ENCODE measurements at places on chromosomes 6 and 20. TPM values are rescaled to one million over a fixed set of nuclear protein-coding genes. Genes with fewer than 3 reads are reported as not detected.

RBPJL gene
- not detected for total RNA-seq

FERMT1 gene
- 20.6 TPM for total RNA-seq

HLA-DRB5 gene
- total RNA-seq, result not detected

MCUR1 gene
- total RNA-seq, result 45.9 TPM

PACRG gene
- total RNA-seq, result not detected

RAD21L1 gene
- 0.60 TPM for total RNA-seq

RSPH4A gene
- 0.24 TPM for total RNA-seq

POM121L2 gene
- total RNA-seq, result not detected

- H3K27ac ChIP-seq, result peak overlapping the region; percentile 23
- H3K4me1 ChIP-seq, result 0 out of 2 replicates have a peak, but pooled peaks cover 5% of the 10 kb centered on the region
- H3K27me3 ChIP-seq, result no peaks in the 10 kb centered on the region
- no peak for DNase-seq
- no peaks in the 10 kb centered on the region for H3K36me3 ChIP-seq
Observed at GRCh38 chr6:3259491-3259958, 778 bp downstream of the PSMG4 start.

GRCh38 chr6:53530346-53530745 is 14.6 kb downstream of the GCLC start:
- no peak overlapping the region for H3K4me3 ChIP-seq
- no peak overlapping the region for H3K27ac ChIP-seq
- H3K27me3 ChIP-seq, result no peaks in the 10 kb centered on the region
- H3K4me1 ChIP-seq, result peaks cover 35% of the 10 kb centered on the region

- no peak overlapping the region for H3K4me3 ChIP-seq
- H3K27ac ChIP-seq, result no peak overlapping the region
- H3K36me3 ChIP-seq, result no peaks in the 10 kb centered on the region
- no peak for DNase-seq
Observed at GRCh38 chr20:32577657-32578056, 7.5 kb downstream of the NOL4L start.

DNA sequence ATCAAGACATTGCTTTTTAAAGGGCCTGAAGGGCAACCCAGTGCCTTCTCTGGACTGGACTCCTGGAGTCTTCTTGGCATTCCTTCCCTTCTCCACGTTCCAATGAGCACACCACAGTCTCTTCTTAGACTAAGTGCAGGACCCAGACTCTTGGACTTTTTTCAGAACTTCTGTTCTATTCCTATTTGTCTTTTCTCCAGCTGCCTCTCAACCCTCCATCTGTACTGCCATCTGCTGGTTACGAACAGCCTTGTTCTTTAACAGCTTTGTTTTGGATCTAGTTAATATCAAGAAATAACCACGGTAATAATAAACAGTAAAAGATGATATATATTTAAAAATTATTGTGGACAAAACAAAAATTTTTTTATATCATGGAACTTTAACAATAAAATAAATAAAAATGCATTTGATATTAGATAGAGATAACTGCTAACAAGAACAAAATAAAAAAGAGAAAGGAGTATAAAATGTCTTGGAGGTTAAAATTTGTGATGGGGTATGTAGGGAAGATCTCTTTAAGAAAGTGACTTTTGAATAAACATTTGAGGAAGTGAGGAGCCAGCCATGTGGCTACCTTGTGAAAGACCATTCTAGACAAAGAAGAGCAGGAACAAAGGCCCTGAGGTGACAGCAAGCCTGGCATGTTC is 105.1 kb upstream of the HCRTR2 start:
- H3K36me3 ChIP-seq, result no peaks in the 10 kb centered on the region
- no peak overlapping the region for H3K4me3 ChIP-seq
- no peaks in the 10 kb centered on the region for H3K4me1 ChIP-seq
- H3K27me3 ChIP-seq, result no peaks in the 10 kb centered on the region
- peak; percentile 18 for DNase-seq

DNA sequence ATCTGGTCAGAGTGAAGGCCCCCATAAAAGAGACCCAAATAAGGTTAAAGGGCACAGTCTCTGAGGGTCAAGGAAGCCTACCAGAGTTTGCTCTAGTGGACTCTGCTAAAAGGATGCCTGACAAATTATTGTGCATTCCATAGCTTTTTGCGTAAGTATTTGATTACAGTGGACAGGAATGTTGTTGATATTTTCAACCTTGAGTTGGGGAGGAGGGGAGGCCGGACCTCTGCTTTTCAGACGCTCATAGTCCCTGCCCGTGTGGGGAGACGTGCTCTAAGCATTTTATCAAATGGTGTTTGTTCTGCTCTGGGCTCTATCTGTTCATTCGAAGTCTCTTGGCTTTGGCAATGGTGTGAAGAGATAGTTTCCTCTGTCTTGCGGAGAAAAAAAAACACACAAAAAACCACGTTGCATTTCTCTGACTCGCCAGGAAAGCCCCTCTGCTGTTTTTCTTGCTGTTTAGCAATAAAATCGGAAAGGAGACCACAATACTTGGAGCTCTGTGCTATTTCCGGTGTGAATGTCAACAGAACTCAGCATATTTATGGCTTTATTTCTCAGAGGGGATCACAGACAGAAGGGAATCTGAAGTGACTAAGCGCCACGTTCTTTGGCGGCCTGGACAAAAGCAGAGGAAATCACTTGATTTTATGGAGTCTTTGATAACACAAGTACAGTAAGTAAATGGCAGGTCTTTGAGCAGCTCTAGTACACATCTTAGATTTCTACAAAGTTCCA is 159.8 kb downstream of the ZFP64 start:
- no peaks in the 10 kb centered on the region for H3K4me1 ChIP-seq

DNA sequence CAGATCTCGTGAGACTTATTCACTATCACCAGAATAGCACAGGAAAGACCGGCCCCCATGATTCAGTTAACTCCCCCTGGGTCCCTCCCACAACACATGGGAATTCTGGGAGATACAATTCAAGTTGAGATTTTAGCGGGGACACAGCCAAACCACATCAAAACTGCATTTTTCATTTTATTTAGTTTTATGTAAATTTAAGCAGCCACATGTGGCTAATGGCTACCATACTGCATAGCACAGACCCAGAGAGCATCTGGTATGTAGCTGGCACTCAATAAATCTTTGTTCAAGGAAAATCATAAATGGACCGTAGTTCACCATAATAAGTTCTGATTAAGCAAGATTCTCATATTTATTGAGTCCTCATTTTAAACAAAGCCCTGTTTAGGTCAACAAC is 15.3 kb downstream of the GFOD1 start:
- no peaks in the 10 kb centered on the region for H3K27me3 ChIP-seq
- H3K4me3 ChIP-seq, result no peak overlapping the region
- H3K4me1 ChIP-seq, result peaks cover 35% of the 10 kb centered on the region
- H3K36me3 ChIP-seq, result no peaks in the 10 kb centered on the region
- no peak overlapping the region for H3K27ac ChIP-seq

GRCh38 chr20:59811681-59812171 is 121.7 kb downstream of the SYCP2 start:
- H3K4me1 ChIP-seq, result no peaks in the 10 kb centered on the region
- no peak for DNase-seq
- no peak overlapping the region for H3K27ac ChIP-seq
- peaks cover 76% of the 10 kb centered on the region for H3K27me3 ChIP-seq

GRCh38 chr6:26243132-26243531 is 121.9 kb upstream of the BTN3A2 start:
- H3K27me3 ChIP-seq, result no peaks in the 10 kb centered on the region
- DNase-seq, result no peak
- H3K36me3 ChIP-seq, result no peaks in the 10 kb centered on the region
- peaks cover 15% of the 10 kb centered on the region for H3K4me1 ChIP-seq
- H3K27ac ChIP-seq, result no peak overlapping the region

GRCh38 chr20:62018437-62019143 is 47.1 kb downstream of the TAF4 start:
- DNase-seq, result no peak
- no peak overlapping the region for H3K27ac ChIP-seq
- H3K27me3 ChIP-seq, result no peaks in the 10 kb centered on the region
- H3K36me3 ChIP-seq, result no peaks in the 10 kb centered on the region
- no peaks in the 10 kb centered on the region for H3K4me1 ChIP-seq

- no peak for DNase-seq
- no peaks in the 10 kb centered on the region for H3K27me3 ChIP-seq
- H3K4me3 ChIP-seq, result no peak overlapping the region
- H3K36me3 ChIP-seq, result no peaks in the 10 kb centered on the region
- H3K27ac ChIP-seq, result no peak overlapping the region
- H3K4me1 ChIP-seq, result peaks cover 13% of the 10 kb centered on the region
Observed at GRCh38 chr6:10431423-10432164, 16.7 kb upstream of the TFAP2A start.

- H3K4me1 ChIP-seq, result no peaks in the 10 kb centered on the region
- no peaks in the 10 kb centered on the region for H3K36me3 ChIP-seq
- H3K4me3 ChIP-seq, result no peak overlapping the region
- no peak for DNase-seq
- H3K27me3 ChIP-seq, result no peaks in the 10 kb centered on the region
Observed at GRCh38 chr6:25303254-25303653, 24.1 kb downstream of the CARMIL1 start.

- H3K27me3 ChIP-seq, result peaks cover 24% of the 10 kb centered on the region
- no peaks in the 10 kb centered on the region for H3K36me3 ChIP-seq
- H3K4me1 ChIP-seq, result no peaks in the 10 kb centered on the region
- no peak overlapping the region for H3K4me3 ChIP-seq
- no peak overlapping the region for H3K27ac ChIP-seq
Observed at GRCh38 chr6:167073679-167074274, 49.1 kb upstream of the CCR6 start.

DNA sequence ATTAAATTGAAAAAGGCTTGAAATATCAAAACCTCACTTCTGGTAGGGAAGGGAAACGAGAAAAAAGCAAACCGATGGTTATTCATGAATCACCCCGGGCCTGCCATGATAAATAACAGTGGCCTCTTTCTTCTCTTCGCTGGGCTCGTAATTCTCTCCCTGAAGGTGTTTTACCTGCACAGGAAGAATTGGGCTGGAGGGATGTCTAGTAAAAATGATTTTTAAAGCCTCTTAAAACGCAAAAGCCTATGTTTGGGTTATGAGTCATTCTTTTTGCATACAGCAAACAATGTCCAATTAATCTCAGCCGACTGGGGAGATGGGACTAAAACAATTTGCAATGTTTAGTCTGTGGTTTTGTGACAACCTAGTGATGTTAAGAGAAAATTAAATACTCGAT is 16.8 kb downstream of the LINC00237 start:
- no peaks in the 10 kb centered on the region for H3K4me1 ChIP-seq
- H3K27ac ChIP-seq, result no peak overlapping the region
- H3K4me3 ChIP-seq, result no peak overlapping the region
- peaks cover 73% of the 10 kb centered on the region for H3K27me3 ChIP-seq
- DNase-seq, result no peak

DNA sequence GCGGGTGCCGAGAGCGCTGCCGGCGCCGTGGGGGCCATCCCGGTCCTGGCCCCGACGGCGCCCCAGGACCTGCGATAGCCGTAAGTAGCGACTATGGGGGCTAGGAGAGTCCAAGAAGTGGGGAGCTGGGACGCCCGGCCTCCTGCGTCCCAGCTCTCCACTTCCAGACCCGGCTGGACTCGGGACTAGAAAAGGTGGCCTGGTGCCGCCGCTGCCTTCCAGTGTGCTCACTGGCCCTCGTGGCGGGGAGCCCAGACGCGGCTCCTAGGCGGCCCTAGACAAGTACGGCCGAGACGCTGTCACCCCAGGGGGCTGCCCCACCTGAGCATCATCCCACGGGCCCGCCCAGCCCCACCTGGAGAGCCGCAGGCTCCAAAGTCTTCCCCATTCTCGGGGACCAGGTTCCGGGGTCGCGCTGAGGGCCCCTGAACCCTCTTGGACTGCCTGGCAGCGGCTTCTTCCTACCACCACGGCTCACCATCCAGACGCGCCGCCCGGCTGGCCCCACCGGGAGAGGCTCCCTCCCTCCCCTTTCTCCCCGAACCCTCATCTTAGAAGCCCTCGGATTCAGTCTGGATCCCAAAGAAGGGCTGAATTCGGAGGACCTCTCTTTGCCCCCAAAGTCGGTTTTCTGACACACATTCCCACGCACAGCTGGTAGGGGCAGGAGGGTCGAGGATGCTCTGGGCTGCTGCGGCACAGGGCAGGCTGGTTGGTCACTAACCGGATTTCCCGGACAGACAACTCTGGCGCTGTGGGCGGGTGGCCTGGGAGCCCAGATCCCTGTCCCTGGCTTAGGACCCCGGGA is 870 bp upstream of the MDFI start:
- peaks cover 12% of the 10 kb centered on the region for H3K4me1 ChIP-seq
- no peaks in the 10 kb centered on the region for H3K27me3 ChIP-seq
- no peaks in the 10 kb centered on the region for H3K36me3 ChIP-seq
- peak overlapping the region; percentile 47 for H3K27ac ChIP-seq

GRCh38 chr6:110476046-110476849 is at the start of gene SLC22A16:
Gene SLC22A16, minus strand, starts transcription at chr6:110476613. Its CDS starts 39 bp downstream, at chr6:110476574.
- no peak for DNase-seq
- no peaks in the 10 kb centered on the region for H3K27me3 ChIP-seq
- no peak within 1 kb of the TSS for H3K4me3 ChIP-seq
- no peak within 1 kb of the TSS for H3K27ac ChIP-seq

DNA sequence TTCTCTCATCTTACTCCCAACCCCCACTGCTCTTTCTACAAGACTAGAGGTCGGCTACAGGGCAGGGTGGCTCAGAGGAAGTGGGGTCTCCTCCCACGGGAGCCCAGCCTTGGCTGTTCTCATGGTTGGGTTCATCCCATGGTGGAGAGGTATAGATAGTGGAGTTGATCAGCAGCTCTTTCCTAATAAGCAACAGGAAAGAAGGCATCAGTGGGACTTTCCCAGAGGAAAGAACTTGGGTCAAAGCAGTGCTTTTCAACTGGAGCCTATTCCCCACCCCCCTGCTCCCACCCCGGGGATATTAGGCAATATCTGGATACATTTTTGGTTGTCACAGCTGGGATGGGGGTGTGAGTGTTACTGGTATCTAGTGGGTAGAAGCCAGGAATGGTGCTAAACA is 200.9 kb downstream of the NFATC2 start:
- no peak for DNase-seq
- no peaks in the 10 kb centered on the region for H3K36me3 ChIP-seq
- H3K4me1 ChIP-seq, result peaks cover 18% of the 10 kb centered on the region
- no peak overlapping the region for H3K4me3 ChIP-seq
- no peaks in the 10 kb centered on the region for H3K27me3 ChIP-seq

DNA sequence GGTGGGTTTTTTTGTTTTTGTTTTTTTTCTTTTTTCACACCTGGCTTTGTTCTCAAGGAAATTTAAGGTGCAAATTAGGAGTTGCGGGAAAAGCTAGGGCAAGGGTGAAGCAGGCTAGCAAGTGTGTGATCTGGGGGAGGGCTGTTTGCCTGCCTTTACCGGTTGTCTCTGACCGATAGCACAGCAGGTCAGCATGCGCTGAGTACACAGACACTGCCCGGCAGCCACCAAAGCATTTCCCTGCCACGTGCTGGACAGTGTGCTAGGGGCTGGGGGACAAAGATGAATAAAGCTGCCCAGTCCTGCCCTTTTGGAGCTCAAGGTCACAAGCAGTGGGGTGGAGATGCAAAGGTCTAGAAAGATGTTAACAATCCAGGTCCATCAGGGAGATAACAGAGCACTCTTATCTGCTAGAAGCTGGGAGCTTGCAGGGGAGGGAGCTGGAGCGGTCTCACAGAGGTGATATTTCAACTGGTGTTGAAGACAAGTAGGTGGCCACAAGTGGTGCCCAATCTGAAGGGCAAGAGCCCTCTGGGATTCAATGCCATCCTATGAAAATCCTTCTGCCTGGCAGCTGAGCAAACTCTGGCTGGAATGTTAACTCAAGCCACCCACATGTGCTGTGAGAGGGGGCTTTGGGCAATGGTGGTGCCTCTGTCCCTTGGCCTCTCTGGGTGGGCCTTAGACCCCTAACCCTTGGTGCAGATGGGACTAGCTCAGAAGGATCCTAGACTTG is 24.5 kb downstream of the TTBK1 start:
- no peaks in the 10 kb centered on the region for H3K4me1 ChIP-seq
- H3K4me3 ChIP-seq, result no peak overlapping the region
- no peaks in the 10 kb centered on the region for H3K36me3 ChIP-seq
- H3K27ac ChIP-seq, result no peak overlapping the region
